ENCODE measurements at places on chromosomes 11 and 22.

DNA sequence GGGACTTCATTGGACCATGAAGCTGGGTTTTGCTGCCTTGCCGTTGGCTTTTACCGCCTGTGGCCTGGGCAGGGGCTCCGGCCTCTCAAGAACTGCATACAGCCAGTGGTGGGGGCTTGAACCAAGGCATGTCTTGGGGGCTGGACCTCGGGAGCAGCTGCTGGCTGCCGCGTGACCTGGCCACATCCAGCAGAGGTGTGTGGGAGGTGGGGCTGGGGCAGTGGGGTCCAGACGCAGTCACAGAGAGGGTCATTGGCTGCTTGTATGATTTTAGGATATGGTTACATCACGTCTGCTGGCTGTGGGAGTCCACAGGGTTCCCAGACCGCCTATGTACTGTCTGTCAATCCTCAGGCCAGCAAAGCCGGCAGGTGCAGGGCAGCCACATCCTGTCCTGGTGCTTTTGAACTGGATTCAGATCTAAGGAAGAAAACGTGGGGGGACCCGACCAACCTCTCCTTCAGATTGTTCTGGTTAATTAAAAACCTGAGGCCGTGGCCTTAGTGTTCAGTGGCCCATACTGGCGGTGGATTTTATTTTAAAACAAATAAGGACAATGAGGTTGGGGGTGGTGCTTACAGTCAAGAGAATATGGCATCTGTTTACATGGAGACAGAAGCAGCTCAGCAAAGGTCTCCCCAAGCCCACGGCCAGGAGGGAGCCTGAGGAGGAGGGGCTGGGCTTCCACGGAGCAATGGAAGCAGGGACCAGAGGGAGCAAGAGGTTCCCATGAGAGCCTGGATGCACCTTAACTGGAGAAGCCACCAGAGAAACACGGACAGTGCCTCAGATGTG, 426.0 kb downstream of the TBC1D22A start:
- no peak for DNase-seq

GRCh38 chr11:134587345-134587744, 175.3 kb upstream of the B3GAT1 start:
- DNase-seq: no peak

- DNase-seq: no peak
Observed at GRCh38 chr11:19892876-19893275, 180.2 kb downstream of the NAV2 start.

GRCh38 chr11:120184371-120184945, 26.4 kb upstream of the OAF start:
- no peak for DNase-seq

- no peak for DNase-seq
Observed at GRCh38 chr11:119339589-119340334, 921 bp downstream of the C1QTNF5 start.

DNA sequence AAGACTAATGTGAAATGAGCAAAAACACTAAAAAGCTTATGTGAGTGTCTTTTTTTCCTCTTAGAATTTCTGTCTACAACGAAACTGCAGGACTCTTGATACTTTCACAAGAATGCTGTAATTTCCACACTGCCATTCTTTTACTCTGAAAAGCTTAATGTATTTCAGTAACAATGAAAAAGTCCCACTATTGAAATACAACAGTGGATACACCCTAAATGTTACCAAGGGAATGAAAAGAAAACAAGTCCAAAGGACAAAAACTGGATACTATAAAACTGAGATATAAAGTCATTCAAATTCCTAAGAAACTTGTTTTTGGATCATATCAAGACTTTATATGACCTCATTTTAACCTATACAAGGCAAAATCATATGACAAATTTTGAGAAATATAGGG, 77.4 kb downstream of the SOX6 start:
- DNase-seq: no peak

- no peak for DNase-seq
Observed at GRCh38 chr11:1497600-1497999, 11.0 kb upstream of the MOB2 start.

DNA sequence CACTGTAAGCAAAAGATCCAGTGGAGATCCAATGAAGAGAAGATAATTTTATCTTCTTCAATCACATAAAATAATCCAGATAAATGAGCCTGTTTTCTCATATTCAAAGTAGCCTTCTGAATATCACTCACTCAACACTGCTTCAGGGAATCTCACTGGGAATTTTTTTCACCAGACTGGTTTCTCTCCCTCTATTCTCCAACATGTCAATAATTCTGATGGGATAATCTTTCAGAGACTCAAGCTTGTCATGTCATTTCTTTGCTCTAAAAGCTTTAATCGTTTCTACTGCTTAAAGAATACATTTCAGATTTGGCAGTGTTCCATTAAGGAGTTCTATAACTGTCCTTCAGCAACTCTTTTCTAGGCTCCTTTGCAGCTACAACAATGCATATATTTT, 16.3 kb downstream of the CNTN5 start:
- no peak for DNase-seq

- DNase-seq: no peak
Observed at GRCh38 chr22:38852522-38852921, 8.7 kb upstream of the NPTXR start.

GRCh38 chr22:50734986-50735738, 2.8 kb upstream of the ACR start:
- no peak for DNase-seq

DNA sequence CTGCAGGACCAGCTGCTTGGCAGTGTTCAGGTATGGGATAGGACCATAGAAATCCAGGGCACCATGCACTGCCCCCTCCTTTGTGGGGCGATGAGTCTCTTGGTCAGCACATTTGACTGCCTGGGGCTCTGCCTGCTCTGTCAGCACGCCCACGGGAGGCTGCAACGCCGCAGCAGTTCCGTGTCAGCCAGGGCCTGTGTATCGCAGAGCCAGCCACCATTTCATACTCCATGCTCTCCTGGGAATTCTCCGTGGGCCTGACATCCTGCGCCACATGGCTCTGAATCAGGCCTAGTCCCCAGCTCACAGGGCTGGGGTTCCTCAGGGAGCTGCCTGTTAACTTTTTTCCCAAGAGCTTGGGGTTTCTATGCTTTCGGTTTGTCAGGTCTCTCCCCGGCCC, 16.9 kb upstream of the RELT start:
- no peak for DNase-seq

- no peak for DNase-seq
Observed at GRCh38 chr11:45896422-45896984, 10.6 kb downstream of the FREY1 start.

- DNase-seq: no peak
Observed at GRCh38 chr11:1760351-1761109, 3.2 kb downstream of the CTSD start.

GRCh38 chr11:100851147-100851546, 164.1 kb downstream of the ARHGAP42 start:
- no peak for DNase-seq

DNA sequence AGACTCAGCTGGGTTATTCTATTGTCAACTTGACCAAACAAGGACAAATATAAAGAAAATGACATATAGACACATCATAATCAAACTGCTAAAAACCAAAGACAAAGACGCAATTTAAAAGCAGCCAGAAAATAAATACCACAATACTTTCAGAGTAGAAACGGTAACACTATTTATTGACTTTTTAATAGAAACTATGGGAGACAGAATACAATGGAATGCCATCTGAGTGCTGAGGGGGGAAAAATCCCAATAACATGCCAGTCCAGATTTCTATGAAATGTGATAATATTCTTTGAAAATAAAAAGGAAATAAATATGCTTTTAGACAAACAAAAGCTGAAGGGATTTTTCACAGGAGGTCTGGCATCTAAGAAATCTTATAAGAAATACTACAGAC, 30.7 kb downstream of the C11orf65 start:
- DNase-seq: no peak

DNA sequence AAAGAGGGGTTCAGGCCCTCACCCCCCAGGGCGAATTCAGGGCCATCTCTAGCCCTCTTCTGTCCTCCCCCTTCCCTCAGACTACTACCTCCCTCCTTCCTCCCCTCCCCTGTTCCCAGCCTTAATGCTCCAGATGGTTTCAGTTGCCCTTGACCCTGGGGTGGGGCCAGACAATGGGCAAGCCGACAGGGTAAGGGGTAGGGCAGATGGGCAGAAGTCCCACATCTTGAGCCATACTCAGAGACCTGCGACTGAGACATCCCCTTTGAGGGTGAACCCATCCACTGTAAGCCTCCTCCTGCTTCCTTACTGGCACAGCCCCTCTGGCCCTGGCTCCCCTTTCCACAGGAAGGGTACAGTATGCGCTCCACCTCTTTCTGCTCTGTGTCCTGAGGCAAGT, 1.9 kb downstream of the RHBDD3 start:
- DNase-seq: no peak

- no peak for DNase-seq
Observed at GRCh38 chr11:130592056-130592455, 143.6 kb downstream of the ADAMTS15 start.

DNA sequence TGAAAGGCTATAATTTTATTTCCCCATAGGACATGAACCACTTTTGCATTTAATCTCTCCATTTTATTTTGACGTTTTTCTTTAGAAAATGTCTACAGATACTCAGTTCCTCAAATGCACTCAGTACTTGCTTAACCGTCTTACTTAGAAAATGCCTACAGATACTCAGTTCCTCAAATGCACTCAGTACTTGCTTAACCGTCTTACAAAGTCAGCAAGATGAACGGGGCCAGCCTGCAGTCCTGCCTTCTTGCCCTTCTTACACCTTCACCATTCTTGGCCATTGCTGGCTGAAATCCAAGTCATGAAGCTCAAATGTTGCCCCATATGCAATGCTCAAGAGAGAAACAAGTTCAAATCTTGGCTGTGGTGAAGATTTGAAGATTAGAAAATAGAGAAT, 34.1 kb downstream of the CSNK2A3 start:
- DNase-seq: no peak

DNA sequence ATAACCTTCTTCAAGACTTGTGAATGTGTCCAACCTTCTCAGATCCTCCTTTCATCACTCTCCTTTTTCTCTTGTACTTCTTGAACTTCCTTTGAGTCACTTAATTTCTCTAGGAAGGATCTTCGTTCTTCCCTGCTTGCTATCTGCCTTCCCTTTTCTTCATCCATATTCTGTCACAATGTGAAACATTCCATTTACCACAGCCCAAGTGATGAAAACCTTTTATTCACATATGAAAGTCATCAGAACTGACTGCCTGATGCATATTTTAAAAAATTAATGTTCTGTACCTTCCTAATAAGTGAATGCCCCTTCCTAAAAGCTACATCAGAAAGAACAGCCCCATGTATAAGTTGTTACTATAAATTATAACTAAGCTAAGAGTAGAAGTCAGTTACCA, 520.4 kb upstream of the LUZP2 start:
- no peak for DNase-seq

DNA sequence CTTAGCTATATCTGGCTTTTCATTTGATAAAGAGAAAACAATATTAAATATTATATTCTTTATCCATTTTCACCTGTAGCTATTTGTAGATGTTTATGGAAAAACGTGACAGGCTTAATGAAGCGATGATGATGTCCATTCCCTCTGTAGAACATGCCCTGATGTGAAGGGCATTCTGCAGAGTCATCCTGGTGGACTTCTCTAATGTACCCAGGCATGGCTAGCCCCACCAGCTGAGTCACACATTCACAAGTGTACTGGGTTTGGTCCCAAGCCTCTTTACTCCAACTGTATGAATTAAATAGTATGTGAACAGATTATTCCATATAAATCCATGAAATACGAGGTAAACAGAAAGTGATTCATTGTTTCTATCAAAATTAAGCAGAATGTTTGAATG, 139.3 kb downstream of the CADM1 start:
- DNase-seq: no peak

DNA sequence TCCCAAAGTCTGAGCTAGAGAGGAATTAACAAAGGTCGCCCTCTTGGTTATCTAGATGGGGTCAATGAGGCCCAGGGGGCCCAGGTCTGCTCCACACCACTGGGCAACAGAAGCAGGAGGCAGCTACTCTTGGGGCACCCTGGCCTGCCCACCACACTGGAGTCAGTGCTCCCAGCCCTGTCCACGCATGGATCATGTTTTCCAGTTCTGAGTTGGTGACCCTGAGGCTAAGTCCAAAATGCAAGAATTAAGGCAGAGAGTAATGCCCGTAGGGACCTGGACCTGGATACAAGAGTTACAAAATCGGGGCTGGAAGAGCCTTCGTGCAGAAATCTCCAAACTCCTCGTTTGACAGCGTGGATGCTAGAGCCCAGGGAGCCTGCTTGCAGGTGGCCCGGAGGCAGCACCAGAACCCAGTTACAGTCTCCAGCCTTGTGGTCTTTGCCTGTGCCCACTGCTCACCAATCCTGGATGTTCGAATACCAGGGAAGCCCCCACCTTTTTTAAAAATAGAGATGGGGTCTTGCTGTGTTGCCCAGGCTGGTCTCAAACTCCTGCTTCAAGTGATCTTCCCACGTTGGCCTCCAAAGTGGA, 6.1 kb upstream of the THRSP start:
- DNase-seq: no peak

DNA sequence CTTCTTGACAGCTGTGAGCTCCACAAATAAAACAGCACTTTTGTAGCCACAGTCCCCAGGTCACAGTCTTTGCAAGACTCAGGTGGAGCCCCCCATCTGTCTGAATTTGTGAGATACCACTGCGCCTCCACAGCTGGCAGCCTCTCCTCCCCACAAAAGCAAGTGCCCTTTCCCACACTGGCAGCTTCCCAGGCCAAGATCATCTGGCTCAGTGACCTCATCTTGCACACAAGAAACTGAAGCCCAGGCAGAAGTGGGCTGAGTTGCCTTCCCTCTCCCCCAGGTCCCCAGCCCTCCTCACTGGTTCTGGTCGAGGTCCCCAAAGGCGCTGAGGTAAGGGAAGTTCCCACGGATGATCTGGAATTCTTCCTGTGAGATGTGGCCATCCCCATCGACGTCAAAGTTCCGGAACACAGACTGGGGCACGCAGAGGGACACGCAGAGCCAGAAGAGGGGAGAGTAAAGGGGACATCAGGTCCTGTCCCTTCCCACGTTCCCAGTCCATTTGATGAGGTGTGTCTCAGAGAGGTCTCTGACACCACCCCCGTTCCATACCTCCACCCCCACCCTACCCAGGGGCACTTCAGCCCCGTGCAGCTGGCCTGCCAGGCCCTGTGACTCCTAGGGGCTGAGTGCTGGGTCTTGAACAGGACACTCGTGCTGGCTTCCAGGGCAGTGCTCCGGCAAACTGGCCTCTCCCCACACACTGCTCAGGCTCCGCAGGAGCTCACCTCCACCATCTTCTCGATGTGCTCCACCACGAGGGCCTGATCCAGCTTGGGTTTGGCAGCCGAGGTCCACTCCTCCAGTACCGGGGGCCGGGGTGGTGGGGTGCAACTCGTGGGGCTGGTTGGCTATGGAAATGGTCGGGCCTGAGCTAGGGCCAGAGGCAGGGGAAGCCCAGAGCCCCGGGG, 8.9 kb downstream of the RASGRP2 start:
- no peak for DNase-seq

DNA sequence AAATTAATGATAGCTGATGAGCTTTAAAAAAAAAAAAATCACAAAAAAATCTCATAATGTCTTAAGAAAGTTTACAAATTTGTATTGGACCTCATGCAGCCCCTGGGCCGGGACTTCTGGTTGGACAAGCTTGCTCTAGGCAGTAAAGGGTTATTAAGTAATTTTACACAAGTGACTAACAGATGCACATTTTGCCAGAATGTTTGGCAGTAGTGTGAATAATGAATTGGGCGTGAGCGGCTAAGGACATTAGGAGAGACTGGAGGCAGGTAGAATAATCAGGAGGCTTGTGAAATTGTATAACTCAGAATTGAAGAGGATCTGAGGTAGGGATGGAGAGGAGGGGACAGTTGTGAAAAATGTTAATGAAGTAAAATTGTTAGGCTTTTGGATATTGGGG, 77.4 kb downstream of the HIPK3 start:
- no peak for DNase-seq

All from activated T-helper 1 cell treated with Interleukin-2 at 50 U/mL for 16 hours (primary cell).